ENCODE measurements at places on chromosomes 2 and 18.

- peak; percentile 50 for DNase-seq
Measured at GRCh38 chr2:237483018-237483731, 3.9 kb upstream of the MLPH start.

DNA sequence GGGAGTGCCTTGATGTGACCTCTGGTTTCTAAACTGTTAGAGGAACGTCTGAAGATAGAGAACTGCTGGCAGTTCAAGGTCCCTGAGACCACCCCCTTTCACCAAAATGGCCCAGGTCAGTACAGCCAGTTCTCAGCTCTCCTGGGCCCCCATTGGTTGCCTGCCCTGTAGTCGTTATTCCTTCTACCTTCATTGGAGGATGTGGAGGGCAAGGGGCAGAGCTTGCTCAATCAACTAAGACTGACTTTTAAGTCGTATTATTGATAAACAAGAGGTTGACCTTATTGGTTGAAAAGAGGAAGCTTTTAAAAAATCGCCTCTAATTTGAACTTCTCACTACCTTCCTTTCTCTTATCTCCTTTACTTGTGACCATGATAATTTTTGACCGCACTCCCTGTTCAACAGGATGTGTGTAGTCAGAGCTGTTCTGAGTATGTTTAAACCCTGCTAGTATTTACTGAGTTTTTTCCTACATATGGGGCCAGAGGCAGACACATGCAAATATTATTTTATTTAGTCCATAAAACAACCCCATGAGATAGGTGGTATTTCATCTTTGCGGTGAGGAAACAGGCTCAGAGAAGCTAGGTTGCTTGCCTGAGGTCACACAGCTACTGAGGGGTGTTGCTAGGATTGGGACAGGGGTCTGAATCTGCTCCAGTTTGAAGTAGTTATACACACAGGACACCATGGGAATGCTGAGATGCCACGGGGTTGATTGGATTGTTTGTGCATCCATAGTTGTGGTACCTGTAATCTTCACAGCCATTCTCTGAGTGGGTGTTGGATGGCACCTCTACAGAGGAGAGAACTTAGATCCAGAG is 65.9 kb downstream of the TMEM247 start:
- DNase-seq, result no peak

GRCh38 chr2:111632661-111633060 is 251.3 kb downstream of the ANAPC1 start:
- DNase-seq, result no peak

- no peak for DNase-seq
Measured at GRCh38 chr2:158325782-158326340, 130.7 kb downstream of the CCDC148 start.

- no peak for DNase-seq
Measured at GRCh38 chr2:111062417-111062816, 58.3 kb upstream of the BCL2L11 start.

- DNase-seq, result peak; percentile 66
Measured at GRCh38 chr2:241850544-241851324, 8.0 kb downstream of the PDCD1 start.

DNA sequence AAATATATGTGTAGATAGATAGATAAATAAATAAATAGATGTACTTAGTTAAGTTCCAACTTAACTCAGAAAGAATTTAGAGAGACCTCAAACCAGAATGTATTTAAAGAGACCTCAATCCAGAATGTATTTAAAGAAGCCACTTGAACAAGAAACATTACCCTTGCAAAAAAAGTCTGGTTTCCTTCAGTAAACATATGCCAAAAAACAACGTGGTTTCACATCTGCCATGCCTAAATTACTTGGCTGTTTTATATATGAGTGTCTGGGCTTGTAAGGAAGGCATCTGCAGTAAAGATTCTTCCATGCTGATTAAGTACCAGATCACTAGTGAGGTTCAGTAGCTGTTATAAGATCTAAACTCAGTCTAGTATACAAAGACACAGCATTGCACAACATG is 29.1 kb upstream of the RPE start:
- DNase-seq, result no peak

DNA sequence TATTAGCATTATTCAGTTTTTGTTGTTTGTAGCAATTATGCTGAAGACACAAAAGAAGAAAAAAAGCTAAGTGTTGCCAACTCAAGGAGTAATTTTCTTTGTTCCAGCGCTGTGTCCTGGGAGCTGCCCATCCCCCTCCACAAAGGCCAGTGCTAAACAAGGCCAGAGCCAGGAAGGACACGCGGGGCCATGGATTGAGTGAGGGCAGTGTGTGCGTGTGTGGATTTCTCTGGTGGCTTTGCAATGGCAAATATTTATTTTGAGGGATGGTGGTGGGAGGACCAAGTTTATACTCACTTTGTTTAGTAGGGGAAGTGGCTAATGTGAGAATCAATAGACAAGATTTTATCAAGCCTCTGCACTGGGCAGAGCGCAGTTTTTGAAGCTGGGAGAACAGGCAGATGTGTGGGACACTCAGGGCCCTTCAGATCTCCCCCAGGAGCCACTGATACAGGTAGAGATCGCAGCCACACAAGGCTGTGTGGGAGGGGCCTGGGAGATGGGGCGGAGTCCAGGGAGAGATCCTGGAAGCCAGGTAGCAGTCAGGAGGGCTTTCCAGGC is 11.4 kb downstream of the AGAP1 start:
- DNase-seq, result no peak

- DNase-seq, result no peak
Measured at GRCh38 chr2:191994749-191995148, 147.9 kb upstream of the CAVIN2 start.

DNA sequence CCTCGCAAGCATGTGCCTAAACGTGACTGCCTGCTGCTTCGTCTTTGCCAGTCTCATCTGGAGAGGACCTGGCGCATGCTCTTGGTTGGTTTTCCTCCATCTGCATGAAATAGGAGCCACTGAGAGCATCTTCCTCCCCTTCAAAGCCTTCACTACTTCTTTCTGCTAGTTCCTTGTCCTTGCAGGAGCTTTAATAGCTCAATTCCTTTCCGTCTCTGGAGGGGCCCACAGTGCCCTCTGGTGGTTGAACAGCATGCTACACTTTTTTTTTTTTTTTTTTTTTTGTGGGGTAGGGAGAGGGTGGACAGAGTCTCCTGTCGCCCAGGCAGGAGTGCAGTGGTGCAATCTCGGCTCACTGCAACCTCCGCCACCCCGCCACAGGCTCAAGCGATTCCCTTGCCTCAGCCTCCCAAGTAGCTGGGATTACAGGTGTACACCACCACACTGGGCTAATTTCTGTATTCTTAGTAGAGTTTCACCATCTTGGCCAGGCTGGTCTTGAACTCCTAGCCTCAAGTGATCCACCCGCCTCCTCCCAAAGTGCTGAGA is 59.6 kb downstream of the SP110 start:
- no peak for DNase-seq

GRCh38 chr2:192254444-192254843 is 59.7 kb upstream of the TMEFF2 start:
- DNase-seq, result no peak

GRCh38 chr2:235506291-235506996 is 12.6 kb downstream of the AGAP1 start:
- DNase-seq, result no peak

Measured in type B pancreatic cell (in vitro differentiated cells).